ENCODE measurements at places on chromosomes 13 and 19.

DNA sequence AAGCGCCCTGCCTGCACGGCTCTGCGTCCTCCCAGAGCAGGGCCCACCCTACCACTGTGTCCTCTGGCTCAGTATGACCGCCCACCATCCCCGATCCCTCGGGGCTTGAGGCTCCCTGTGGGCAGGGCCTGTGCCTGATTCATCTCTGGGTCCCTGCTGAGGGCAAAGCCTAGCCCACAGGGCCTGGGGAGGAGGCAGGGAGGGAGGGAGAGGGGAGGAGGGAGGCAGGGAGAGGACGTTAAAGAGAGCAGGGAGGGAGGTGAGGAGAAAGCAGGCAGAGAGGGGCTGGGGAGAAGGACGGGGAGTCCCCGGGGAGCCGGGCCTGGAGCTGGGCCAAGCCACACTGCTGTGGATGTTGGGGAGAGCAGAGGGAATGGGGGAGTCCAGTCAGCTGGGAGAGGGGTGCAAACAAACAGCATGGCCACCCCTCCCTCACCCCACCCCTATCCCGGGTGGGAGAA is 4.0 kb upstream of the ERFL start:
- no peak for DNase-seq

- DNase-seq: no peak
Observed at GRCh38 chr13:32889986-32890565, 126.1 kb upstream of the KL start.

GRCh38 chr13:37775871-37776270 is 93.7 kb downstream of the TRPC4 start:
- DNase-seq: no peak

DNA sequence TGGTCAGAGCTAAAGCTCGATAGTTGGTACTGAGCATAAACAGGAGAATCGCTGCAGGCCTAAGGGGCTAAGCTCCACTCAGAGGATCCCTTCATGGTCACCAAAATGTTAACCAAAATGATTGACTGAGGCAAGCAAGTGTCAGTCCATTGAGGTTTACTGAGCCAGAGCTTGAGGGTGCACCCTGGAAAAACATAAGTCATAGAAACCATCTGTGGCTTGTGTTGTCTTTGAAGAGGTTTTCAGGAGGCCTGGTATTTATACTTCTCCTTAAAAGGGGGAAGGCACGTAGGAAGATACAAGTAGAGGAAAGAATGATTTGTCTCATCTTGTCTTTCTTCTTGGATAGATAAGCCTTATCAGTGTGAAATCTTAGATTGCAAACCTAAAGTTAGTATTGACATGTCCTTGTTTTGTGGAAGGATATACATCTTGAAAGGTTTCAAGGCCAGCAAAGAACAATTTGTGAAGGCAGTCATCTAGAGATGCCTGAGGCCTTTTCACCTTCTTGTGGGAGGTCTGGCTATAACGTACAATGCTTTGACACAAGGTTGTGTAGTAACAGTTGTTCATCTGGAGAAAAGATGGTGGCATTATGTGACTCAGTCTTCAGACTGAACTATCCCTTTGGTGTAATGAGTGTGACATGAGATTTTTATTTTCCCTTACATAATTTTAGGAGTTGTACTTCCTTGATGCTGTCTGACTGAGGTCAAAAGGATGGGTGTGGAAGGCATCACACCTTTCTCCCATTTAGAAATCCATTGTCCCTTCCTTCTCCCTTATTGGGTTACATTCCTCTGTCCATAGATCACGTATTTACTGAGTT is 14.7 kb upstream of the CEACAM6 start:
- no peak for DNase-seq

DNA sequence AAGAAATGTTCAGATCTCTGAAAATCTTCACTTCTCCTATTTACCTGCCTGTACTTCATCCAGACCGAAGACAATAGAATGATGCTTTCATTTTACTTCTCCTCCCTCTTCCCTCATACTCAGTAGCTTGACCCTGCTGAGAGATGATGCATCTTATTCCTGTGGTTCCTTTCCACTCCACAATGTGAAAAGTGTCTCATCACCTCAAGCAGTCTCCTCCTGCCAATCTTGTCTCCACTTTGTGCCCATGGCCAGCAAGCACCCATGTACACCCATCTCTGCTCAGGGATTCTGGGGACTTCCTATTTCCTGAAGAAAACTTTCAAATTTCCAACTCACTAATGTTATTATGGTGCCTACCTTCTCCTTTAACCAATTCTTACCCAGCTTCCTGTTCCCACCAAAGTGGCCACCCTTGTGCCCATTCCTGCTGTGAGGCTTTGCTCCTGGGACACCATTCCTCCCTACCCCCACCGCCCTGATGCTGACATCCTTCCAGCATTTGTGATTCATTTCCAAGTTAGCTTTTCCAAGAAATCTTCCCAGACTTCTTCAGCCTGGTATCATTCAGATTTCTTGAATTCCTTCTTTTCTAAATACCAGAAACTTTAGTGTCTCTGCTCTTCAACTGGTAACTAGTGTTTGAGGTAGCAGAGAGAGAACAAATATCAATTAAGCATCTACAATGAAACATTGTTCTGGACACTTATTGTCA is 212.5 kb downstream of the POSTN start:
- no peak for DNase-seq

GRCh38 chr13:43431290-43431716 is 355.5 kb downstream of the ENOX1 start:
- no peak for DNase-seq

- no peak for DNase-seq
Observed at GRCh38 chr13:52864941-52865340, 16.5 kb upstream of the PCDH8 start.

DNA sequence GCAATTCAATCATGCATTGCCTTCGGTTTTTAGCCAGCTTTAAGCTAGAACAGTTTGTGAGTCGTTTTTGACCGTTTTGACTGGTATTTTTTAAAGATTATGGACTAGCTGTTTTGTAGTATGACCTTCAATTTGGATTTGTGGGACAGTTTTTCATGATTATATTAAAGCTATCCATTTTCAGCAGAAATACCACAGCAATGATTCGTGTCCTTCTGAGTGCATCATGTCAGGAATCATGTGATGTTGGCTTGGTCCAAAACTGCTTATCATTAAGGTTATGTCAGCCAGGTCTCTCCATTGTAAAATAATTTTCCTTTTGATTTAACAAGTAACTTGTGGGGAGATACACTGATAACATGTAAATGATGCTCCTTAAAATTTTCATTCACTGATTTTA is 229.0 kb downstream of the POSTN start:
- no peak for DNase-seq

GRCh38 chr13:95516021-95516420 is 36.5 kb upstream of the CLDN10 start:
- no peak for DNase-seq

DNA sequence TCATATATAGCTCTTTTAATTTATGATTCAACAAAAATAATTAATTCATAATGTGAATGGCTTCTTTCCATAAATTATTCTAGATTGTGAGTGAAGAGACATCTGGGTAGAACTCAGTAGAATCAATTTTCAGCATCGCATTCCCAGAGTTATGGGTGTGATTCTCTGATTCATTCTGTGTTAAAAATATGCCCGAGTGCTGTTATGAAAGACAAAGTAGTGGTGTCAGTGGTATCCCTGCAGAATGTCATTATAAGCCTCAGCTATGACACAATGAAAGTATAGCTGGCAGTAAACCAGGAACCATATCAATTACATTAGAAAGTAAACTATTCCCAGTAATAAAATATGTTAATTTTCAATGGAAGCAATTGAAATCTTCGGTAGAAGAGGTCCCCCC is 480.5 kb upstream of the SLITRK1 start:
- DNase-seq: no peak

DNA sequence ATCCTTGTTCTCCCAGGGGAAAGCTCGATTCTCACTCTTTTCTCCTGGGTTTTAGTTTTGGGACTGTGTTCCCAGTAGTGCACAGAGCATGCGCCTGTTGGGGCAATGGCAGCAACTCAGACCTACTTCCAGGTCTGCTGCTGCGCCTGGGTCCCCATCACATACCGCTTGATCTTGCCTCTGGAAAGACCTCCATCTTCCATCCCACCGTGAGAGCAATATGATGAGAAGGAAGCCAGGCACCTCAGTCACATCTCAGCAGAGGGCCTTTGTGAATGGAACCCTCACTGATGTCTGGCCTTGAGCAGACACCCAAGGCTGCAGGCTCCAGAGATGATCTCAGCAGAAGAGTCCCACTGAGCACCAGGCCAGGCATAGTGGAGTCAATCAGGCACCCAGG is 176.8 kb upstream of the ZNF507 start:
- DNase-seq: no peak

DNA sequence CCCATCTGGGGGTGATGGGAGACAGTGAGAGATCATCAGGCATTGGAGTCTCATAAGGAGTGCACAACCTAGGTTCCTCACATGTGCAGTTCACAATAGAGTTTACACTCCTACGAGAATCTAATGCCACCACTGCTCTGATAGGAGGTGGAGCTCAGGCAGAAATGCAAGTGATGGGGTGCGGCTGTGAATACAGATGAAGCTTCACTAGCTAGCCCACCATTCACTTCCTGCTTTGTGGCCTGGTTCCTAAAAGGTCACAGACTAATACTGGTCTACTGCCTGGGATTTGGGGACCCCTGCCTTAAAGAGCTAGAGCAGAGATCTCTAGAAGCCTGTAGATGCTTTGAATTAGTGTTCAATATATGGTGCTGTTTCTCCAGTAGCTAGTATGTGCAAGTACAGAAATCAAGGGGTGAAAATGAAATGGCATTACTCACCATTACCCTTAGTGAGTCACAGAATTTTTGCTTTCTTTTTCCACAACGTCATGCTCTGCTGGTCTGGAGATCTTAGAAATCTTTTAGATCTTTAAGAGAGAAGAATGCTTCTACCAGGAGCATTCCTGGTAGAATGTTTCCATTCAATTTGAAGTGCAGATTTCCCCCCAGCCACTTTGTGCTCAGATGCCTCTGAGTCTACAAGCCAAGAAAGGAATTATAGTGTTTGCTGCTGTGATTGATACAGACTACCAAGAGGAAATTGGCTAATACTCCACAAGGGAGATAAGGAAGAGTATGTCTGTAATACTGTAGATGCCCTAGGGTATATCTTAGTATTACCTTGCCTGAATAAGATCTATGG is 2301.2 kb downstream of the PCDH9 start:
- DNase-seq: no peak

- no peak for DNase-seq
Observed at GRCh38 chr19:7860714-7861618, 13.2 kb downstream of the PRR36 start.

DNA sequence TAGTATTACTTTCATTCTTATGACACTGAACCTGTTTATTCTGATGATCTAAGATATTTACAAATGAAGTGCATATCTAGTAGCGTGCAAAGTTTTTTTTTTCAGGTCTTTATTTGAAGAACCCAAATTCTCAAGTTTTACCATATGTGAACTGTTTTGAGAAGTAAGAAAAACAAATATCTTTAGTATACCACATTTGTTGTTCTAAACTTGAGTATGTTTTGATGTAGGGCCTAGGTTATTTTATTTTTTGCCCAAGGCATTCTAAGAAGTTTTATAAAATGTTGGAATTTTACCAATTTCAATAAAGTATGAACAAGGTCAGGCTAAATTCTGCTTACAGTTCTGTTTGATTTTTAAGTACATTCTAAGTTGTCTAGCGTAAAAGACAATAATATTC is 213.5 kb downstream of the PCCA start:
- DNase-seq: no peak

DNA sequence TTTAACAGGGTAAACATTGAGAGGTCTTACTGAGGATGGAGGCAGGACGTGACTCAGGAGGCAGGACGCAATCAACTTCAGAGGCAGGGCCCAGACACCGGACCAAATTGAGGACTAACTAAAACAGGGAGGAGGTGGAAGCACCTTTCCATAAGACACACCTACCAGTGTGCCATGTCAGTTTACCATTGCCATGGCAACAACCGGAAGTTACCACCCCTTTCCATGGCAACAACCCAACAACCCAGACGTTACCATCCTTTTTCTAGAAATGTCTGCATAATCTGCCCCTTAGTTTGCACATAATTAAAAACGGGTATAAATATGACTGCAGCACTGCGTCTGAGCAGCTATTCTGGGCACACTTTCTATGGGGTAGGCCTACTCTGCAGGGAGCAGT is 53.5 kb upstream of the SOX21 start:
- DNase-seq: no peak

DNA sequence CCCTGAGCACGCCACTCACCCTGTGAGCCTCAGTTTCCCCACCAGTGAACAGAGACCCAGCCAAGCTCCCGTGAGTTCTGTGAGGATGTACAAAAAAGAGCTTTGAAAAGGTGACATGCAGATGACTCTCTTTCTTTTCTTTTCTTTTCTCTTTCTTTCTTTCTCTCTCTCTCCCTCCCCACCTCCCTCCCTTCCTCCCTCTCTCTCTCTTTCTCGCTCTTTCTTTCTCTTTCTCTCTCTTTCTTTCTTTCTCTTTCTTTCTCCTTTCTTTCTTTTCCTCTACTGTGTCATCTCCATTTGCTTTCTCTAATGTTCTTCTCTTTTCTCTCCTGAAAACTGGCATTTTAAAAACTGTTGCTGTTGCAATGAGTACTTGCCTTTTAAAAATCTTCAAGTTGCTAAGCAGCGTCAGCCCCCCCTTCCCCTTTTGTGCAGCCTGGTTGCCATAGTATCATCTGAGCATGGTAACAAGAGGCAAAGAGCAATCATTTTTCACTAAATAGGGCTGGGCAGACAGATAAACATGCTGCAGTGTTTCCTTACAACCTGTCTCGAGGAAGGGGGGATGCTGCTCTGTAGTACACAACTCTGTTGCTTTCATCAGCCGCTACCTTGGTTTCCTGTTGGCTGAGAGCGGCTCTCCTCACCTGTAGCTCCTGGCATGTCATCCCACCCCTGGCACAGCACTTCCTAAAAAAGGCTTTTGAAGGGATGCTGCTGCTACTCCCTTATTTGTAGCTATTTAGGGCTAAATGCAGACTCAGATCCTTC is 108.7 kb upstream of the MBNL2 start:
- DNase-seq: no peak

DNA sequence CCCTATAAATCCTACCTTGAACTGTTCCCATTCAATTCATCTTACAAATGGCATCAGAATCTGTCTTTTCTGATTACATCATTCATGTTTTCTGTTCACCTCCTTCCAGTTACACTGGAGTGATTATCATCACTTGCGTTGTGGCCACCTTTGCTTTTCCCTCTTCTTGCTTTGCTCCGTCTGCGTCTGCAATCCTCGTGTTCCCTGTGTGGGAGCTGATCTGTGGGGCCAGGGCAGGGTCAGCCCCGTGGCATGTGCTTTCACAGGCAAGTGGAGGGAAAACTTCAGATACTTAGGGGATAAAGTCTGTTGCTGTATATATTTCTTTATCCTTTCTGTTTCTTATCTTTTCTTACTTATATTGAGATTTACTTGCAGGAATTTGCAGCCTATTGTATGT is 277.7 kb downstream of the SLC7A1 start:
- no peak for DNase-seq

GRCh38 chr13:113766035-113766800 is 7.2 kb downstream of the TMEM255B start:
- DNase-seq: no peak
